ENCODE measurements at places on chromosomes 2 and 18. TPM values are rescaled to one million over a fixed set of nuclear protein-coding genes. Genes with fewer than 3 reads are reported as not detected.

The LIPG gene
- total RNA-seq, result 13.7 TPM

The AQP12A gene
- not detected for total RNA-seq

The ANO7 gene
- total RNA-seq, result 0.30 TPM

The LOXL3 gene
- total RNA-seq, result 10.1 TPM

The KIAA2012 gene
- total RNA-seq, result not detected

The REL gene
- 3.2 TPM for total RNA-seq

The QPCT gene
- total RNA-seq, result 1.5 TPM

The EVA1A gene
- 28.4 TPM for total RNA-seq

The COQ10B gene
- total RNA-seq, result 11.3 TPM
